Naive thymus-derived CD8-positive, alpha-beta T cell (primary cell): ENCODE measurements at places on chromosomes 3 and 15.

GRCh38 chr15:59555696-59556095 is 55.9 kb upstream of the GCNT3 start:
- DNase-seq: no peak

DNA sequence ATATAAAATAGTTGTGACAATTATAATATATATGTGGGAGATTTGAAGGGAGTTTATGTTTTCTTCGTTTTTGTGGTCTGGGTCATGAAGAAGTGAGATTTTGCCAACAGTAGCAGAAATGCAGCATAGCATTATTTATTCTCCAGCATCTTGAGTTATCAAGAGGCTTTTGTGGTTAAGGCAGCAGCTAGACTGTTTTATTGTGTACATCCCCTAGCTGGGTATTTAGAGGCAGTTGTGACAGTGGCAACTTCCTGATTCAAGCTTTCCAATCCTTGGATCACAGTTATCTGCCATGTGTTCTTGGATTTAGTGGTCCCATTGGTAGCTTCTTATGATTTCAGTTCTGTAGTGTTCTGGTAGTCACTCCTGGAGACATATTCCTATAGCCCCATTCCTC is 29.0 kb downstream of the ARIH1 start:
- no peak for DNase-seq

GRCh38 chr3:125022206-125022605 is 33.6 kb downstream of the HEG1 start:
- no peak for DNase-seq

DNA sequence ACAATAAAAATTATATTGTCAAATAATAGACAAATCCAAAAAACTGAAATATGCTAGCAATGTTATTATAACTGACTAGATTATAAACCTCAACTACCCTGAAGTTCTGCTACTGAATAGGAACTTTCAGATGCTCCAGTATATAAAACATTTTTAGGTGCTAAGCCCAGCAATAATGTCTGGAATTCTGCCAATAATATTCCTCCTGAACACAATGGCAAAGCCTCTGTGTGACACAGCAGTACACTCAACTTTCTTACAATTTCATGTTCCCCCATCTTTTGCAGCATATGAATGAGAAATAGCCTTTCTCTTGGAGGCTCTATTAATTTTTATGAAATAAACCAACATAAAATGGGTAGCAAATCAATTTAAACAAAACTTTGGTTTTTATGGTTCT is 29.5 kb downstream of the ATOSA start:
- DNase-seq: no peak

GRCh38 chr15:90047956-90048575 is 46.9 kb downstream of the ZNF710 start:
- no peak for DNase-seq

GRCh38 chr3:65604863-65605526 is 433.7 kb downstream of the MAGI1 start:
- no peak for DNase-seq

DNA sequence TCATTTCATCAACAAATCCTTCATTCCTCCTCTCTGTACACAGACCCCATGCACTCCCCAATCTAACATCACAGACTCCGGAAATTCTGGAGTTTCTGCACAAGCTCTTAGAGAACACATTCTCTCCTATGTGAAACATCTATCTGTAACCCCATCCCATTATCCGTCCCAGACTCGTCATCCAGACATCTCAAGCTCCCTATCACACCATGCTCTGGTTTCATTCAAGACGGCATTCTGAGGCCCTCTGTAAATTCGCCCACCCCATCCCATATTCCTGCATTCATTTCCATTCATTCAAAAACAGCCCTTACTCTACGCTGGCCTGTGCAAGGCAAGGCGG is 575 bp downstream of the LEO1 start:
- no peak for DNase-seq

GRCh38 chr15:58704155-58704865 is 45.2 kb downstream of the ADAM10 start:
- DNase-seq: no peak

GRCh38 chr3:186746008-186746407 is 28.8 kb downstream of the KNG1 start:
- no peak for DNase-seq

DNA sequence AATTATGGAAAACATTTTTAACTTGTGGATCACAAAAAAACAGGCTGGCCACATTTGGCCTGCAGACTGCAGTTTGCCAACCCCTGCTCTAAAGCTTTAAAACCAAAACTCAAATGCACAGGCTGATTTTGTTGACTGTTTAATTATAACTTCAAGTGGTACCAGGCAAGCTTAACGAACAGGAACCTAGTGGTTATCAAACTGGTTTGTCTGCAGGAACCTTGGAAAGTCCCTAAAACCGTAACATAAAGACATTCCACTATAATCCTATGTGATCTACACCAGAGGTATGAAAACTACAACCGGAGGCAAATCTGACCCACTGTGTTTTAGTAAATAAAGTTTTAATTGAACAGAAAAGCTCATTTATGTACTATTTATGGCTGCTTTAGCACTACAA is 52.4 kb downstream of the TBL1XR1 start:
- peak; percentile 23 for DNase-seq

- DNase-seq: no peak
Measured at GRCh38 chr15:47824147-47824546, 106.8 kb downstream of the SEMA6D start.

DNA sequence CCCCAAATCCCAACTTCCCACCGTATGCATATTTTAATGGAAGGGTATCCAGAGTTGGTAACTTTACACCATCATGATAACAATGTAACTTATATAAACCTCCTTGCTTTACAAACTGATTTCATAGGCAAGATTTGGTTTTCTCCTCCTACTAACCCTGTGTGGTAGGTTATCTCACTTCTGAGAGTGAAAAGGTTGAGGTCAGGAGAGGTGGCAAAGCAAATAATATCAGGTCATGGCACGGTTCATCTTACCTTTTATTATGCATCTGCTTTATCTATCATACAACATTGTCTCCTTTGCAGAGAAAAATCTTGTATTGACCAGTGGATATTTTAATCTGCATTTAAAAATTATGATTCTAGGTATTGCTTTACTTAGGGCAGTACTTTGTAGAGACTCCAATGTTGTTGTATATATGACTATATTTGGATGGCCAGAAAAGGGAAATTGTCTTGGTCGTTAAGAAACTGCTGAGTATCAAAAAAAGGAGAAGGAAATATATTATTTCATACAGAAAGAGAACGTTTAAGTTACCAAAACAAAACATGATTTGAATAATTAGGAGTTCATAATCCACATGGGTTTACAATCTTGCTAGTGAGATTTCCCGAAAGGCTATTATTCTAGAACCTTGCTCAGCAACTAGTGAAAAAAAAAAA is 30.4 kb downstream of the NFKBIZ start:
- DNase-seq: no peak

DNA sequence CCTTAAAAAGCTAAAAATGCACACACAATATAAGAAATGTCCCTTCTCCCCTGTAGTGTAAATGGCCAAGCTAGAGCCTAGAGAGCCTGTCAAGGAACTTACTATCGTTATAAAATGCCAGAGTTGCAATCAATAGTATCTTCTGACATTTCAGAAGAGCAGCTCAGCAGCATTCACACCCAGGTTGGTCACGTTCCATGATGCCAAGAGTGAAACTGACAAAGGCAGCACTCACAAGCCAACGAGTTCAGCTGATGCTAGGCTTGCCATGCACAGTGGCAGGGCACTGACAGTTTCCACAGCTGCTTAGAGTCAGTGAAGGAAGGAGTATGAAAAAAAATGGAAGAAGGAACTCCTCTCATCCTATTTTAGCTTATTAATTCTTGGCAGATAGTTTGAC is 331.4 kb upstream of the CCDC54 start:
- no peak for DNase-seq

DNA sequence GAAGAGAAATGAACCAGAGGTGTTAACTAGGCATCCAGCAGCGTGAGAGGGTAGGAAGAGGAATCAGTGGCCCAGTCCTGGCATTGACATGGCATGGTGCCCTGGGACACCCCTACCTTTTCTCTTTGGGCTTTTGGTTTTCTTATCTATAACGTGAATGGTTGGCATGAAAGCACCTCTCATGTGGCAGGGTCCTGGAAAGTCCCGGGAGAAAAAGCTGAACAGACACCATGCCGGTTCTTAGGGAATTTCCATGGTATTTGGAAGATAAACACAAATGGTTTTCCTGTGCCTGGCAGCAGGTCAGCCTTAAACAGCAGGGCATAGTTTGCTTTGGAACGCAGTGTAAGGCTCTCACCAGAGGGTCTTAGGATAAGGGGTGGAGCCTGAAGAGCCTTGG is 15.4 kb downstream of the ARNT2 start:
- DNase-seq: no peak

- DNase-seq: no peak
Measured at GRCh38 chr15:74391582-74392450, 24.4 kb upstream of the CYP11A1 start.

- no peak for DNase-seq
Measured at GRCh38 chr3:50559702-50560101, 7.8 kb downstream of the C3orf18 start.

- no peak for DNase-seq
Measured at GRCh38 chr15:35992791-35993190, 446.8 kb upstream of the DPH6 start.

DNA sequence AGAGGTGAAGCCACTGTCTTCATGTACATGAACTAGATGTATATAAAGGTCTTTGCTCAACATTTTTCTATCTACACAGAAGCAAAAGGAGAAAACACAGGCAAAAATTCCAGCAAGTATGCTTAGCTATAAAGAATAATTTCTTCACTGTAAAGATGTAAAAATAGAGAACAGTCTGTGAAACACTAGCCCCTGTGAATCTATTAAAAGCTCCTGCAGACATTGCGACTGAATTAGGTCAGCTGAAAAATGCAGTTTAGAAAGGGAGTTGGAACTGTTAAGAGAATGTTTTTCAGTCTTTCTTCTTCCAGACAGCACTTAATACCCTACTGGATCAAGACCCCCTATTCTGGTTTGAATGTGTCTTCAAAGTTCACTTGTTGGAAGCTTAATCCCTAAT is 291.5 kb downstream of the KBTBD8 start:
- no peak for DNase-seq

- DNase-seq: no peak
Measured at GRCh38 chr3:149879872-149880271, 66.9 kb downstream of the RNF13 start.

GRCh38 chr3:75048650-75049049 is 434.2 kb upstream of the CNTN3 start:
- no peak for DNase-seq

DNA sequence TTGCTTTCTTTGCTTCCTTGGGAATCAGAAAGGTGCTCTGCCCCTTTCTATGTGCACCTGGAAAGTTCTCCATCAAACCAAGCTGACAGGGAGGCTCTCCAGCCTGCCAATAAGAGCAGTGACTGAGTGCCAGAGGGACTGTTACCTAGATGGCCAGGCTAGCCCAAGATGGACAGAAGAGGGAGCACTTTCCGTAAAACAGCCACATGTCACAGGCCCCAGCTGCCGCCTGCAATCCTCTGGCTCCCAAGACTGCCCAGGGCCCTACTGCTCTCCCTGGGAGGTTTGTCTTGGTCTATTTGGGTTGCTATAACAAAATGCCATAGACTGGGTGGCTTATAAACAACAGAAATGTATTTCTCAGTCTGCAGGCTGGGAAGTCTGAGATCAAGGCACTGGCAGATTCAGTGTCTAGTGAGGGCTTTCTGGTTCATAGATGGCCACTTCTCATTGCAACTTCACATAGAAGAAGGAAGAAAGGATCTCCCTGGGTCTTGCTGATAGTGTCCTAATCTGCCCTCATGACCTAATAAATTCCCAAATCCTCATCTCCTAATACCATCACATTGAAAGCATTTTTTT is 72.3 kb downstream of the TAMM41 start:
- DNase-seq: no peak

- DNase-seq: no peak
Measured at GRCh38 chr3:61181874-61182273, 69.4 kb downstream of the FHIT start.

DNA sequence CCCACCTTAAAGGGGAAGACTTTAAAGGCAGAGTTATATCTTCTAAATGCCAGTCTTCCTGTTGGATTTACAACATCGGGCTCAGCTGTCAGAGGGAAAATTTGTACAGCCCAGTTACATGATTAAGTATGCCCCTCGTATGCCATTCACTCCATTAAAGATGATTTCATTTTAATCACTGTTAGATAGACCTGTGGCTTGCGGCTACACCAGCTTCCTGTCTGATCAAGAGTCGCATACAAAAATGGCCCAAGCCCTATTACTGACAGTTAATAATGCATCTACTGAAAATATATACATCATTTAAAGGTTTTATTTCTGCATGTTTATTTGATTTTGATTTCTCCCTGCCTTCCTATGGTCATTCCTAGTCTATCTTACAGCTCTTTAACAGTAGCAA is 7.1 kb downstream of the EIF4E3 start:
- no peak for DNase-seq

DNA sequence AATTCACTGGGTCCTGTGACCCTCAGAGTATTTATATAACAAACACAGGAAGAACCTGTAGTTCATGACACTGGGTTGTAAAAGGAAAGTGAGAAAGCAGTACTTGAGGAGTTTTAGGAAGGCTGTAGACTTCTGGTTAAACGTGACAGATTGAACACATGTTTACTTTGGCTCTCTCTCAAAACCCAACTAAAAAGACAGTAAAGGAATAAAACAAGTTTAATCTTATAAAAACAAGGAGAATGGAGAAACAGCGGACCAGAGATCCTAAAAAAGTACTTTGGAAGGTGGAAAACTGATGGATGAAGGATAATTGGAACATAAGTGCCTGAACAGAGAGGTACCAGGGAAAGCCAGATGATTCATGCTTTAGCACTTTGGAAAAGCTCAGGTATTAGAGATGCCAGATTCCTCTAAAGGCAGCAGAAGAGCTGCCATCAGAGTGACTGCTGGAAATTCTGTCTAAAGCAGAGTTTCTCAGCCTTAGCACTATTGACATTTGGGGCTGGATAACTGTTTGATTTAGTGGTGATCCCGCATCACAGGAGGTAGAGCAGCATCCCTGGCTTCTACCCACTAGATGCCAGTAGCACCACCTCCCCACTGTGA is 182.9 kb upstream of the RORA start:
- no peak for DNase-seq

DNA sequence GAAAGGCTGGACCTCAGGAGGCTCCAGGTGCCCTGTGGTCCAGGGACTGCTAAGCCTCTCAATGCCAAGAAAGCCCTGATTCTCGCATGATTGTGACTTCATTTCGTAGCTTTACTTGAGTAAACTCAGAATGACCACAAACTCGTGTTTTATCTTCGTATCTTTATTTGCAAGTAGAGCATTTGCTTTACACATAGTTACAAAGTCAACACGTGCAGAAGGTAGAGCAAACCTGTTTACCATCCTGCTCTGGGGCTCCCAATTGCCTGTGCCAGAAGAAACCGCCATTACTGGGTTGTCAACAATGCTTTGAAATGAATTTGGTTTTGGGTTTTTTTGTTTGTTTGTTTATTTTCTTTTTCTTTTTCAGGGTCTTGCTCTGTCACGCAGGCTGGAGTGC is 5.8 kb upstream of the MESP1 start:
- DNase-seq: no peak

- DNase-seq: no peak
Measured at GRCh38 chr3:44240061-44240460, 1.6 kb upstream of the TOPAZ1 start.

- DNase-seq: no peak
Measured at GRCh38 chr3:149009732-149010131, 18.4 kb downstream of the GYG1 start.
